Suprapubic skin (tissue), 4 donors: ENCODE measurements at places on chromosomes 1 and 21.

GRCh38 chr21:16088056-16088455 is 358.3 kb downstream of the USP25 start:
- no peaks in the 10 kb centered on the region for H3K4me1 ChIP-seq
- no peaks in the 10 kb centered on the region for H3K27me3 ChIP-seq
- H3K36me3 ChIP-seq = no peaks in the 10 kb centered on the region
- no peak for DNase-seq

- no peaks in the 10 kb centered on the region for H3K36me3 ChIP-seq
- H3K27ac ChIP-seq = no peak overlapping the region
- peaks cover 7% of the 10 kb centered on the region for H3K27me3 ChIP-seq
These were observed 131.6 kb downstream of the BEND5 start for GRCh38 chr1:48644905-48645605.

DNA sequence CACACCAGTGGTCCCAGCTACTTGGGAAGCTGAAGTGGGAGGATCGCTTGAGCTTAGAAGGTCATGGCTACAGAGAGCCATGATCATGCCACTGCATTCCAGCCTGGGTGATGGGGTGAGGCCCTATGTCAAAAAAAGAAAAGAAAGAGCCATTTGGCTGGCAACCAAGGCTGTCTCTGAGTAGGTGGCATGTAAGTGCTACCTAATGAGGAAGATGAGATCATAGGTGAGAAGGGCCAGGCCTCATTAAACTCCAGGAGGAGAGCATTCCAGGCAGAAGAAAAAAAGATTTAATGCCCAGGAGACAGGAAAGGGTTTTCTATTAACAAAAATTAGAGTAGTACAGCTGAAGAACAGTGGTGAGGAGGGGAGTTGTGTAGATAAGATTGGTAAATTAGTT is 103.4 kb upstream of the ZNF678 start:
- no peaks in the 10 kb centered on the region for H3K36me3 ChIP-seq
- peaks cover 16% of the 10 kb centered on the region for H3K27me3 ChIP-seq
- no peak for DNase-seq
- no peaks in the 10 kb centered on the region for H3K4me1 ChIP-seq
- no peak overlapping the region for H3K27ac ChIP-seq

- no peaks in the 10 kb centered on the region for H3K4me1 ChIP-seq
- H3K27ac ChIP-seq = no peak overlapping the region
- no peaks in the 10 kb centered on the region for H3K36me3 ChIP-seq
These were observed 184.9 kb downstream of the PLA2G4A start for GRCh38 chr1:187013582-187014200.

DNA sequence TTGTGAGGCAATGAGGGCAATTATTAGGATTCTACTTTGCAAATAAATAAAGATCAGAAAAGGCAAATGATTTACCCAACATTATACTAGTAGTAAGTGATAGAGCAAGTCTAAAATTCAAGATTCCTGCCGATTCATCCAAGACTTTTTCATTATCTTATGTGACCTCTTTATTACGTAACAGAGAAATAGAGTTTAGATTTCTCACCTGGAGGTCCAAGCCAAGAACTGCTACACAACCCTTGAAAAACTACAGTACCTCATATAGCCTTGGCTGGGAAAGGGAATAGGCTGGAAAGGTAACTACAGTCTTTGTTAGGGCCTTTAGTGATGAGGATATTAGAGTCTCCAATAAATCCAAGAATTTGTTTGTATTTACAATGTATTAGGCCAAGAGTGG is 13.3 kb downstream of the EEIG2 start:
- H3K36me3 ChIP-seq = no peaks in the 10 kb centered on the region
- H3K4me3 ChIP-seq = no peak overlapping the region
- no peaks in the 10 kb centered on the region for H3K27me3 ChIP-seq

GRCh38 chr1:41242342-41243078 is 404 bp upstream of the SCMH1 start:
- H3K27me3 ChIP-seq = no peaks in the 10 kb centered on the region
- peaks cover 23% of the 10 kb centered on the region for H3K4me1 ChIP-seq

- H3K4me3 ChIP-seq = no peak overlapping the region
- DNase-seq = no peak
- no peak overlapping the region for H3K27ac ChIP-seq
- peaks cover 14% of the 10 kb centered on the region for H3K4me1 ChIP-seq
- no peaks in the 10 kb centered on the region for H3K36me3 ChIP-seq
- H3K27me3 ChIP-seq = peaks cover 18% of the 10 kb centered on the region
These were observed 2.6 kb upstream of the ILDR2 start for GRCh38 chr1:166977951-166978350.

- no peak for DNase-seq
- no peak overlapping the region for H3K27ac ChIP-seq
- no peaks in the 10 kb centered on the region for H3K36me3 ChIP-seq
These were observed 96.0 kb upstream of the DUSP10 start for GRCh38 chr1:221837896-221838295.

GRCh38 chr1:109252167-109252892 is 3.0 kb downstream of the CELSR2 start:
- no peak overlapping the region for H3K27ac ChIP-seq
- no peaks in the 10 kb centered on the region for H3K27me3 ChIP-seq
- no peak overlapping the region for H3K4me3 ChIP-seq
- no peak for DNase-seq
- no peaks in the 10 kb centered on the region for H3K36me3 ChIP-seq

DNA sequence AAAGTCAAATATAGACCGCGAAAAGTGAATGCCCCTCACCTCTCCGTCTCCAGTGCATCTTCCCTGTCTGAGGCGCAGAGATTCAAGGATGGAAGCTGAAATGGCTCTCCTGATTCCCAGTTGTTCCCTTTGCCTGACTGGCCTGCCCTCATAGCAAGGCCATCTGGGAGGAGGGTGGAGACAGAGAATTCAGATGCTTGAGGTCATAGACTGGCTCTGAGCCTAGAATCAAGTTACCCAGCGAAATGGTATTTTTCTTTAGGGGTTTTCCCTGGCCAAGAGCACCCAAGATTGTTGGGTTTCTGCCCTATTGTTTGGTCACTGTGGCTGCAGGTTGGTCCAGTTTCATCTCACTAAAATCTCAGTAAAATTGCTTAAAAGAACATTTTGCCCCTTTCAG is 7.2 kb downstream of the METTL13 start:
- peaks cover 21% of the 10 kb centered on the region for H3K4me1 ChIP-seq
- DNase-seq = no peak
- H3K27ac ChIP-seq = peak overlapping the region; percentile 8
- no peaks in the 10 kb centered on the region for H3K27me3 ChIP-seq
- peaks cover 94% of the 10 kb centered on the region for H3K36me3 ChIP-seq
- no peak overlapping the region for H3K4me3 ChIP-seq

DNA sequence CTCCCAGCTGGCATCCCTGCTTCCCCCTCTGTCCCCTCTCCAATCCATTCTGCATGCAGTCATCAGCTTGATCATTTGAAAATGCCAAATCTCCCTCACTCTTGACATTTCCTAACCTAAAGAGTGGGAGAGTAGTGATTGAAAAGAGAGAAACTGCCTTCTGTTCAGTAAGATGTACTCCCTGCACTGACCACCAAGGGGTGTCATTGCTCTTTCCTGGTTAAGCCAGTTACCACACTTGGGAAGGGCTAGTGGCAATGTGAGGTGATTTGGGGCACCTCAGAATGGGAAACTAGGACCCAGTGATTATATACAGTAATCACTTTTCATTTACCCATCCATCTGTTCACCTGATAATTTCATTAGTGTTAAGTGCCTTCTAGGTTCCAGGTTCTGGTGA is 6.9 kb upstream of the TMEM269 start:
- no peaks in the 10 kb centered on the region for H3K27me3 ChIP-seq
- H3K4me1 ChIP-seq = no peaks in the 10 kb centered on the region
- H3K36me3 ChIP-seq = peaks cover 64% of the 10 kb centered on the region
- H3K27ac ChIP-seq = no peak overlapping the region
